Thoracic aorta (tissue), 2 donors: ENCODE measurements at places on chromosomes 11 and 22. TPM values are rescaled to one million over a fixed set of nuclear protein-coding genes. Genes with fewer than 3 reads are reported as not detected.

- H3K27ac ChIP-seq = no peak overlapping the region
- no peak overlapping the region for H3K4me3 ChIP-seq
- H3K36me3 ChIP-seq = no peaks in the 10 kb centered on the region
- DNase-seq = no peak
Measured at GRCh38 chr22:34236527-34236926, 316.3 kb upstream of the LARGE1 start.

LUZP2 gene
- total RNA-seq = 0.41 TPM

DNA sequence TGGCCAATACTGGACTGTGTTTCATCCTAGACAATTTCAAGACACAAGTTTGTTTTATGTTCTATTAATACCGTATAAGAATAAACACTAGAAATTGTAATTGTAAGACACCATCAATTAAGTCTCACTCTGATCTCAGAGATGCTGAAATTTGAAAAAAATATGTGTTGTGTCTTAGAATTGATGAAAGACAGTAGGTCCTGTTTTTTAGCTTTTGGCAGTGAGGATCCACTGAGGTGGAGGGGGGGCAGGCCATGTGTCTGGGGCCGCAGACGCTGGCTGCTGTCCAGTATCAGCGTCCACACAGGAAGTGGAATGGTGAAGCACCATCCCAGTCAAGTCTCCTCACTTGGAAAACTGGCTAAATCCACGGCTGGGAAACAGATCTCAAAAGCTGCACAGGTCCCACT is 22.5 kb upstream of the ALG8 start:
- no peak for DNase-seq
- H3K27me3 ChIP-seq = no peaks in the 10 kb centered on the region
- no peak overlapping the region for H3K4me3 ChIP-seq
- no peaks in the 10 kb centered on the region for H3K36me3 ChIP-seq

DNA sequence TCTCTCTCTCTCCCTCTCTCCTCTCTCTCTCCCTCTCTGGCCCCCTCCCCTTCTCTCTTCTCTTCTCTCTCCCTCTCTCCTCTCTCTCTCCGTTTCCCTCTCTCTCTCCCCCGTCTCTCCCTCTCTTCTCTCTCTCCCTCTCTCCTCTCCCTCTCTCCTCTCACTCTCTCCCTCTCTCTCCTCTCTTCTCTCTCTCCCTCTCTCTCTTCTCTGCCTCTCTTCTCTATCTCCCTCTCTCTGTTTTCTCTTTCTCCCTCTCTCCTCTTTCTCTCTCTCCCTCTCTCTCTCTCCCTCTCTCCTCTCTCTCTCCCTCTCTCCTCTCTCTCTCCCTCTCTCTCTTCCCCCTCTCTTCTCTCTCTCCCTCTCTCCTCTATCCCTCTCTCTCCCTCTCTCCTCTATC is 98.3 kb upstream of the FGF3 start:
- no peaks in the 10 kb centered on the region for H3K36me3 ChIP-seq
- no peaks in the 10 kb centered on the region for H3K27me3 ChIP-seq
- no peak overlapping the region for H3K4me3 ChIP-seq
- peaks cover 20% of the 10 kb centered on the region for H3K4me1 ChIP-seq
- DNase-seq = no peak
- peak overlapping the region; percentile 99 for H3K27ac ChIP-seq

- H3K4me3 ChIP-seq = peak overlapping the region; percentile 49
- H3K27me3 ChIP-seq = no peaks in the 10 kb centered on the region
- no peak overlapping the region for H3K27ac ChIP-seq
Measured at GRCh38 chr11:22432291-22433093, 94.3 kb downstream of the SLC17A6 start.

DNA sequence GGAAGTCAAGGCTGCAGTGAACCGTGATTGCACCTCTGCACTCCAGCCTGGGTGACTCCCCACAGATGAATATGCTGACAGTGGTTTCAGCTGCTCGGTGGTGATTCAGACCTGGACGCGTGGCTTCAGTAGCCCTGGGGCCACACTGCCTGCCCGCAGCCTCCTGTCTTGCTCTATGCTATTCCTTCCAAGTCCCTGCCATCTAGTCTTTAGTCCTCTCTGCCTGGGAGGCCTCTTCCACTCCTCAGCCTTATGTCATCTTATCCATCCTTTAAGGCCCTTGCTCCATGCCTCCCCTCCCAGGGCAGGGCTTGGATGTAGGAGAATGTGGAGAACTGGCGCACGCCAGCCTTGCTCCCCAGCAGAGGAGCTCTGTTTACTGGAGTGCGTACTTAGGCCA is 23.0 kb downstream of the YDJC start:
- H3K27me3 ChIP-seq = no peaks in the 10 kb centered on the region
- H3K4me1 ChIP-seq = peaks cover 7% of the 10 kb centered on the region
- peaks cover 12% of the 10 kb centered on the region for H3K36me3 ChIP-seq
- no peak overlapping the region for H3K27ac ChIP-seq
- DNase-seq = no peak

DNA sequence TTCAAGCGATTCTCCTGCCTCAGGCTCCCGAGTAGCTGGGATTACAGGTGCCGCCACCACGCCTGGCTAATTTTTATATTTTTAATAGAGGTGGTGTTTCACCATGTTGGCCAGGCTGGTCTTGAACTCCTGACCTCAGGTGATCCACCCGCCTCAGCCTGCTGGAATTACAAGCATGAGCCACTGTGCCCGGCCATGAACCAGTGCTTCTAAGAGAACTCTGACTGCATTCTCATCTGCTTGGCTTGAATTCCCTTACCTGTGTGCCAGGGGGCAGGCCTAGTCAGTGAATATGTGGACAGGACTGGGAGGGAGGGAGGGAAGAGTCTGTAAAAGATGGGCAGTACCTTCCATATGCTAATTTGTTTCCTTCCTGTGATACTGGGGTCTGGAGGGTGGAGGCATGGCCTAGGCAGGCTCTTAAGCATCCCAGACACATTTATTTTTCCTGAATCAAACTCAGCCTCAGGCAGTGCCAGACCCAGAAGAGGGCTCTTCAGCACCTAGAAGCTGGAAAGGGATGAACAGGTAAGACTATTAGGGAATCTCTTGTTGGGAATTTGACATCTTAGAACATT is 6.6 kb downstream of the RPS25 start:
- H3K36me3 ChIP-seq = peaks cover 68% of the 10 kb centered on the region
- H3K4me3 ChIP-seq = no peak overlapping the region
- no peak for DNase-seq
- H3K4me1 ChIP-seq = peaks cover 13% of the 10 kb centered on the region
- no peak overlapping the region for H3K27ac ChIP-seq

NTM gene
- not detected for total RNA-seq

GRCh38 chr11:64924910-64925284 is 408 bp downstream of the PPP2R5B start:
- H3K27me3 ChIP-seq = no peaks in the 10 kb centered on the region
- no peak for DNase-seq
- peak overlapping the region; percentile 85 for H3K4me3 ChIP-seq
- H3K27ac ChIP-seq = peak overlapping the region; percentile 93

GRCh38 chr11:105032495-105032894 is 2.4 kb downstream of the CASP1 start:
- H3K27ac ChIP-seq = no peak overlapping the region
- H3K4me3 ChIP-seq = peak overlapping the region; percentile 10
- H3K4me1 ChIP-seq = peaks cover 13% of the 10 kb centered on the region
- H3K36me3 ChIP-seq = no peaks in the 10 kb centered on the region

DNA sequence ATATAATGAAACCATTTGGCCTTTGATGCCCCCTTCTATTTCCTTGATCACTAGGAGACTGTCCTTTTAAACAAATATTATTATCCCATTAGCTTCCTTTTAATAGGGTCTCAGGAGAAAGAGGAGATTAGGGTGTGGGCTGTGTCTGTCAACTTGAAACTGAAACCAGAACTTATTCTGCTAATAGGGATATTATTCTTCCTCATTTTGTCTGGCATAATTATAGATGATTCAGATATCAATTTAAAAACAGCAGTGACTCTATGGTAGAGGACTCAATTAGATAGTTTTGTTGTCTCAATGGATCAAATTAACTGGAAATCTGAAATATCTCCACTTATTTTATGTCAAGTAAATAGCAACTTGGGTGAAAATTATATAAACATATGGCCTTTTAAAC is 584.9 kb upstream of the CCDC90B start:
- no peak for DNase-seq
- no peak overlapping the region for H3K4me3 ChIP-seq

OR8G5 gene
- not detected for total RNA-seq

HORMAD2 gene
- not detected for total RNA-seq

DNA sequence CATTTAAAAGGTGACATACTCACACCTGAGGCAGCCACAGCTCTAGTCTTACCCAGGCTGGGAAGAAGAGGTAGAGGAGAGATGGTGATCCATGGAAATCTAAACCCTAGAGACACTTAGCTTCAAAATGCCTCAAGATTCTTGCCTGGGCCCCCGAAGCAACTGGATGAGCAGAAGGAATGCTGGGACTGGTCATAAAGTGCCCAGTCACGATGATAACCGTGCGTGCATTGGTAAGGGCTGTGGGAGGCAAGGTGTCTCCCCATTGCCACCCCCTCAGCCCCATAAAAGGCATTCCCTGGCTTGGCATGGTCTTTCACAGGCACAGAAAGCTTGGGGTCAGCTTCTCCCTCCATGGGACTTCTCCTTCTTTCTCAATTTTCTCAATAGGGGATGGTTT is 144.5 kb downstream of the DSCAML1 start:
- H3K36me3 ChIP-seq = no peaks in the 10 kb centered on the region
- no peak overlapping the region for H3K4me3 ChIP-seq
- H3K27me3 ChIP-seq = no peaks in the 10 kb centered on the region
- H3K4me1 ChIP-seq = no peaks in the 10 kb centered on the region

GRCh38 chr22:49866134-49866533 is 12.5 kb downstream of the ZBED4 start:
- no peaks in the 10 kb centered on the region for H3K4me1 ChIP-seq
- no peak overlapping the region for H3K4me3 ChIP-seq
- no peak for DNase-seq
- no peak overlapping the region for H3K27ac ChIP-seq
- H3K36me3 ChIP-seq = no peaks in the 10 kb centered on the region

C1QTNF4 gene
- 2.0 TPM for total RNA-seq

SLC17A6 gene
- not detected for total RNA-seq

PAMR1 gene
- total RNA-seq = not detected

- peaks cover 34% of the 10 kb centered on the region for H3K36me3 ChIP-seq
- no peak overlapping the region for H3K27ac ChIP-seq
- no peaks in the 10 kb centered on the region for H3K4me1 ChIP-seq
- no peak for DNase-seq
Measured at GRCh38 chr11:217704-218103, 10.2 kb downstream of the RIC8A start.

OR51B2 gene
- not detected for total RNA-seq

GRCh38 chr11:131955904-131956303 is 585.5 kb downstream of the NTM start:
- no peak overlapping the region for H3K4me3 ChIP-seq
- H3K4me1 ChIP-seq = no peaks in the 10 kb centered on the region
- H3K27me3 ChIP-seq = no peaks in the 10 kb centered on the region
- no peaks in the 10 kb centered on the region for H3K36me3 ChIP-seq
- no peak overlapping the region for H3K27ac ChIP-seq
- no peak for DNase-seq

DNA sequence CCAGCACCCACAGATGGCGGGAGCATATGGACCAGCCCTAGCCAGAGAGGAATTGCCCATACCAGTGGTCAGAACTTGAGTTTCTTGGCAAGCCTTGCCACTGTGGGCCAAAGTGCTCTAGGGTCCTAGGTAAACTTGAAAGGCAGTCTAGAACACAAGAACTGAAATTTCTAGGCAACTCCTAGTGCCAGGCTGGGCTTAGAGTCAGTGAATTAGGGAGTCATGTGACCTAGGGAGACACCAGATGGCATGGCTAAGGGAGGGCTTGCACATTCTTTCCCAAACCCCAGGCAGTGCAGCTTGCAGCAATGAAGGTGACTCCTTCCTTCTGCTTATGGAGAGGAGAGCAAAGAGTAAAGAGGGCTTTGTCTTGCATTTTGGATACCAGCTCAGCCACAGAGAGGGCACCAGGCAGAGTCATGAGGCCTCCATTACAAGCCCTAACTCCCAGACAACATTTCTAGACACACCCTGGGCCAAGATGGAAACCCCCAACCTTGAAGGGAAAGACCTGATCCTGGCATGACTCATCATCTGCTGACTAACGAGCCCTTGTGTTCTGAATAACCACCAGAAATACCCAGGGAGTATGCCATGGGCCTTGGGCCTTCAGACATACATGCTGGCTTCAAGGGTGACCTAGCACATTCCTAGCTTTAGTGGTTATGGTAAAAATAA is 19.2 kb upstream of the OR56A3 start:
- H3K36me3 ChIP-seq = no peaks in the 10 kb centered on the region
- H3K27me3 ChIP-seq = no peaks in the 10 kb centered on the region
- no peak overlapping the region for H3K4me3 ChIP-seq
- no peak overlapping the region for H3K27ac ChIP-seq
- H3K4me1 ChIP-seq = no peaks in the 10 kb centered on the region

DNA sequence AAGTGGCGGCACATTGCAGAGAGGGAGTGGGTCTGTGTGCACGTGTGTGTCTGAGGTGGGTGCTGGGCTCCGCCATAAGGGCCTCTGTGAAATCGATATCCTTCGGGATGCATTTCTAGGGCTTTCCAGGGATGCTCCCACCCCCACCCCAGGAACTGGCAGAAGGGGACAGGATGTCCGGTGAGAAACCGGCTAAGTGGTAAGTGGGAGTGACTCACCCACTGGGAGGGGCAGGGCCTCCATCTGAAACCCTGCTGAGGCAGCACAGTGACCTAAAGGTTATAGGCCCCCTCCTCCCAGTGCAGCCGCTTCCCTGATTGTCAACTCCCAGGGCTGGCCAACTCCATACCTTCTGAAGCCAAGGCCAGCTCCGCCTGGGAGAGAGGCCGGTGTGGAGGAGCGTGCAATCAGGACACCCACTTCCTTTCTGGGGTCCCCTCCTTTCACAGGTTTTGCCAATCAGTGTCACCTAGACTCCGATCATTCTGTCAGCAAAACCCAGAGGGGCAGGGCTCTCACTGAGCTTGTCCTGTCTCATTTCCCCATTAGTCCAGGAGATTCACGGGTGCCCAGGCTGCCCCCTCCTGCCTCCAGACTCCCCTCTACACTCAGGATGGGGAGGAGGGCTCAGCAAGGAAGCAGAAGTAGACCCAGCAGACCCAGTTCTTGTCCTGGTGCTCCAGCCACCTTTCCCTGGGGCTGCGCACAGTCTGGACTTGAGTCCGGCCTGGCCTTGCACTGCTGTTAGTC is 44.5 kb downstream of the NECTIN1 start:
- H3K4me3 ChIP-seq = no peak overlapping the region
- DNase-seq = no peak
- no peaks in the 10 kb centered on the region for H3K27me3 ChIP-seq
- peaks cover 5% of the 10 kb centered on the region for H3K4me1 ChIP-seq

GRCh38 chr11:6746086-6746618 is 25.6 kb downstream of the OR2AG2 start:
- peak overlapping the region; percentile 65 for H3K4me3 ChIP-seq
- no peaks in the 10 kb centered on the region for H3K27me3 ChIP-seq
- DNase-seq = no peak
- H3K27ac ChIP-seq = no peak overlapping the region
- H3K36me3 ChIP-seq = no peaks in the 10 kb centered on the region

DNA sequence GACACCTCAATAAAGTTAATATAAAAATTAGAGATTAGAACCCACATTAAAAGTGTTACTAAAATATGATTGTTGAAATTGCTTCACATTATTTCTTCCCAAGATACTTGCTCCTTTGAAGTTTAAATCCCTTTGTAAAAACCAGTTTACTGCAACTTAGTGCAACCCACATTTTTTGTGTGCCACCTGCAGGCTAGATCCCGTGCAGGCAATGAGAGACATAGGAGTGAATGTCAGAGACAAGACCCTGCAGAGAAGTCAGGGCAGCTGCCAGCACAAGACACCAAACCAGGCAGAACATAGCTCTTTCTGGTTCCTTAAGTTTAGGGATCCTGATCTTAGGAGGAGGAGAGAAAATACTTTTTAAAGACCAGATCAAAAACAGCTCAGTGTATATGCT is 142.8 kb upstream of the MTNR1B start:
- no peak overlapping the region for H3K4me3 ChIP-seq
- no peaks in the 10 kb centered on the region for H3K36me3 ChIP-seq
- H3K27me3 ChIP-seq = no peaks in the 10 kb centered on the region
- no peak for DNase-seq
- no peak overlapping the region for H3K27ac ChIP-seq
- H3K4me1 ChIP-seq = no peaks in the 10 kb centered on the region

MUC6 gene
- total RNA-seq = 13.1 TPM
